Placental epithelial cell (primary cell): ENCODE measurements at places on chromosomes 4 and X. TPM values are rescaled to one million over a fixed set of nuclear protein-coding genes. Genes with fewer than 3 reads are reported as not detected.

PRRG3 gene
- total RNA-seq, result not detected in 2 replicates

NPFFR2 gene
- 0.79 and 2.1 TPM in 2 replicates for total RNA-seq

ANXA3 gene
- total RNA-seq, result 80.9 and 402 TPM in 2 replicates

STEEP1 gene
- 21.0 and 33.8 TPM in 2 replicates for total RNA-seq

FGB gene
- not detected in 2 replicates for total RNA-seq

EVC2 gene
- total RNA-seq, result 9.8 and 13.0 TPM in 2 replicates

TAF7L gene
- total RNA-seq, result under 0.01 TPM in 1 of 2 replicates, not detected in the other

CXCL5 gene
- under 0.01 TPM in 1 of 2 replicates, not detected in the other for total RNA-seq

ARHGAP24 gene
- 10.2 and 15.9 TPM in 2 replicates for total RNA-seq

HMX1 gene
- total RNA-seq, result not detected in 2 replicates

RBMX2 gene
- total RNA-seq, result 13.7 and 23.2 TPM in 2 replicates

PAGE2B gene
- not detected in 2 replicates for total RNA-seq

ZNF711 gene
- total RNA-seq, result 4.8 and 7.9 TPM in 2 replicates

FBXW7 gene
- total RNA-seq, result 45.1 and 57.7 TPM in 2 replicates

FHDC1 gene
- total RNA-seq, result 4.7 and 9.1 TPM in 2 replicates

XG gene
- 25.3 and 32.2 TPM in 2 replicates for total RNA-seq

PCSK1N gene
- total RNA-seq, result 13.1 and 27.1 TPM in 2 replicates

C4orf50 gene
- under 0.01 TPM in 1 of 2 replicates, not detected in the other for total RNA-seq

DCHS2 gene
- total RNA-seq, result under 0.01 TPM in 2 replicates

VSIG1 gene
- under 0.01 and 0.11 TPM in 2 replicates for total RNA-seq

TLR3 gene
- 3.3 and 4.3 TPM in 2 replicates for total RNA-seq

MTTP gene
- not detected in 2 replicates for total RNA-seq

CXCL11 gene
- total RNA-seq, result not detected in 2 replicates

TRIM61 gene
- total RNA-seq, result 5.9 and 8.1 TPM in 2 replicates

NWD2 gene
- under 0.01 TPM in 2 replicates for total RNA-seq

SULT1E1 gene
- total RNA-seq, result not detected in 2 replicates

TMSB15A gene
- total RNA-seq, result 1.6 and 6.0 TPM in 2 replicates

TBC1D8B gene
- total RNA-seq, result 7.9 and 8.8 TPM in 2 replicates

NHSL2 gene
- 0.39 TPM in 1 of 2 replicates, not detected in the other for total RNA-seq

RNF175 gene
- under 0.01 TPM in 1 of 2 replicates, not detected in the other for total RNA-seq

CAPN6 gene
- total RNA-seq, result 4.3 and 9.9 TPM in 2 replicates

FAT4 gene
- total RNA-seq, result 9.0 and 15.1 TPM in 2 replicates
